ENCODE measurements at places on chromosomes 11 and 22. TPM values are rescaled to one million over a fixed set of nuclear protein-coding genes. Genes with fewer than 3 reads are reported as not detected.

- ATAC-seq = no peak
These were observed 739 bp downstream of the ZMAT5 start for GRCh38 chr22:29765905-29766631.

- ATAC-seq = peak; percentile 3
These were observed 25.0 kb upstream of the SERPIND1 start for GRCh38 chr22:20748731-20749428.

DNA sequence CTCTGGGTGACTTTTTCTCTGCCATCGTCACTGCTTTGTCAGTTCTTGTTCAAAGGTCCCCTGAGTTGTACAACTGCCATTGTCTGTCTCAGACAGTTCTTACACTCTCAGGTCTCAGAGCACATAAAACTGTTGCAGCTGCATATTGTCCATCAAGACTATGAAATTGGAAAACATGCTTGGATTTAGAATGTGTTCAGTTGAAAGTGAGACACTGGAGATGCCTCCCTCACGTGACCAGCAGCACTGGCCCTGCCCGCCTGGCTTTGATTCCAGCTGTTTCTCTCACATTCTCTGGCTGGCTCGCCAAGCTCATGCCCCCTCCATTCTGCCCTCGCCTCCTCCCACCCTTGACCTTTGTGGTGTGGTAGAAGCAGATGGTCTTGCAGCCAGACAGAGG lies 244.2 kb downstream of the NTM start:
- ATAC-seq = no peak

FEN1 gene
- total RNA-seq = 7.1 TPM

ME3 gene
- 43.8 TPM for total RNA-seq

All from gastroesophageal sphincter (tissue), 4 donors.